ENCODE measurements at places on chromosomes 1 and 21.

GRCh38 chr1:64041371-64042131, 161.9 kb upstream of the UBE2U start:
- no peak for DNase-seq

- no peak for DNase-seq
These were observed 380.6 kb upstream of the NEGR1 start for GRCh38 chr1:72662918-72663317.

GRCh38 chr1:172321451-172321850, 99.0 kb upstream of the C1orf105 start:
- DNase-seq: no peak

DNA sequence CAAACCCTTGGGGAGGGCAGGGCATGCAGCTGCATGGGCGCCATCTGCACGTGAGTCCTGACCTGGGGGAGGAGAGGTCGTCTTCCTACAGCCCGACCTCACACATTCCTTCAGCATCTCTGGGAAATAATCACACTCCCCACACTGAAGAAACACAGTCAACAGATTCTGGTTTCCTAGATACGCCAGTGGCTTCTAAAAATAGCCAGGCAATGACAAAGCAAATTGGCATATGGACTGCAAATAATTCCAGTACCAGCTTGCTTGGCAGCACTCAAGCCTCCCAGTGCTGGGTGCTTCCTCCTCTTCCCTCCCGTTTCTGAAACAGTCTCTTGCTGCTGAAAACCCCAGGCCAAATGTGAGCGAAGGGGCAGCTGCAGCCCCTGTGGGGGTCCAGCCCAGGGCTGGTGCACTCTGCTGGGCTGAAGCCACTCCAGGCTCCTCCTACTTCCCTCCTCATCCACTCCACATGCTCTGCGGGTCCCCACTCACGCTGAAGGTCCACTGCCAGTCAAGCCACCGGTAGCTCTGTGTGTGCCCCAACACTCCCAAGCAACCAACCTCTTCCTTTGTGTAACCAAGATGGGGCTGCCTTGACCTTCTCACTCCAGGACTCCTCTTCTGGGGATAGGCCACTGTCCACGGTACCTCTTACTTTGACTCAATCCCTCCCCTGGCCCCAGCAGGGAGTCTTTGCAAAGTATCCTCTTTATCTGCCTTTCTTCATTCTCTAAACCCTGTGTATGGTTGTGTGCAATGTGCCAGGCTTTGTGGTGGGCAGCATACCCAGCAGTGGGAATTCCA, 69.0 kb downstream of the KCND3 start:
- DNase-seq: no peak

GRCh38 chr1:246608616-246609376, 42.5 kb downstream of the CNST start:
- DNase-seq: peak; percentile 21
